ENCODE measurements at places on chromosomes 6 and 20.

DNA sequence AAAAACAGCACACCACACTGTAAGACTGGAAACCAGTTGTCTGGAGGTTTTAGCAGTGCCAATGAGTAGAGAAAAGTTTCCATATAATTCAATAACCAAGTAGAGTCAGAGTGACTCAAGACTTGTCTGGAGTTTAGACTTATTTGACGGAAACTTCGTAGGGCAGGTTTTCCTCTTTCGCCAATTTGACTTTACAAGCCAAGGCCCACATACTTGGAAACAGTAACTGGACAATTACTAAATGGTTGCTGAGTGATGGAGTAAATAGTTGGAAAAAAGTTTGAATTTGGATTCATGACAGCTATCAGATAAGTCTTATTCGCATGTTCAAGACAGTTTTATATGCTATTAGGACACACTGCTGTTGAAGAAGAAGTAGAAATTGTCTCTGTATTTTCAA lies 48.1 kb upstream of the CTAGE9 start:
- DNase-seq: no peak

- DNase-seq: no peak
Measured at GRCh38 chr20:46507760-46508407, 5.5 kb downstream of the ZNF334 start.

DNA sequence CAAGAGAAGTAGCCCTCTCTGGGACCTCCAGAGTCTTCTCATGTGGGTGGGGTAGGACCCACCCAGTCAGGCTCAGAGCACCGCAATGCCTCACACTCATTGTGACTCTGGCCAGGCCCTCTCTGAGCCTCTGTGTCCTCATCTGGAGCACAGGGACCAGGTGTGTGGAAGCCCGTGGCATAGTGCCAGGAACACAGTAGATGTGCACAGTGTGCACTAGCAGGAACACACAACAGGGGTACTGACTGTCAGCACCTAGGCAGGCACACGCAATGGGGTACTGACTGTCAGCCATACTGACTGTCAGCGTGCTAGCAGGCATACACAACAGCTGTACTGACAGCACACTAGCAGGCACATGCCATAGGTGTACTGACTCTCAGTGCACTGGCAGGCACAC lies 2.0 kb upstream of the STMN3 start:
- DNase-seq: no peak

- DNase-seq: no peak
Measured at GRCh38 chr20:23278172-23278571, 72.4 kb upstream of the NXT1 start.

DNA sequence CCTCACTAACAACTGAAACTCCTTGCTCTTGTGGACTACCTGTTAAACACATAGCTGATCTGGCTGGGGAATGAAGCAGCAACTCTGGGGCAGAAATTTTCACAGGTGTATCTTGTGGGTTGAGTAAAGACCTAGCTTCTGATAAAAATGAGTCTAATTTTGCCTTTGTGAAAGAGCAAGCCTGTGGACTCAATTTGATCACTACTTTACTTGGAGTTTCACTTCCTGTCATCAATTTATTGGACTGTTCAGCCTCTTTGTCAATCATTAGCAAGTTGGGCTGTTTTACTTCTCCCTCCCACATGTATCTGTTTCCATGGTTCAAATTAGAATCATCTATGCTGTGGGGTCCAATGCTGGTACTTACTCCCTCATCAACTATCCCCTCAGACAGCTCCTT lies 29.6 kb upstream of the CRIP3 start:
- no peak for DNase-seq

GRCh38 chr6:7680393-7681075 lies 45.4 kb upstream of the BMP6 start:
- DNase-seq: no peak

Measured in suprapubic skin (tissue), 4 donors.